ENCODE measurements at places on chromosomes 5 and 9.

DNA sequence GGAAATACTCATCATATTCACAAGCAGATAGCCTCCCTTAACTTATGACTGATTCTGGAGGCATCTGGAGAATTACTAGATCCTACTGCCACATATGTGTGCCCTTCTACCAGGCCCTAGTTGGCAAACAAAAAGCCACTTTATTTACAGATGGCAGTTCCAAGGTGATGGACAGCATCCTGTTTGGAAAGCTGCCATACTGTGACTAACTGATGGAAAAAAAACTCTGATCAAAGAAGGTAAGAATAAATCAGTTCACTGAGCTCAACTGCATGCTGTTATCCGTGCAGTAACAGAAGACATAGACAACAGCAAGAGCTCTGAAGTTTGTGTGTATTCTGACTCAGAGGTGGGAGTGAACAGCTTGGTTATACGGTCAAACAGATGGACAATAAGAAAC lies 279.8 kb upstream of the POU5F2 start:
- no peak for DNase-seq

GRCh38 chr5:78509145-78509865 lies 139.3 kb downstream of the LHFPL2 start:
- DNase-seq, result no peak

GRCh38 chr9:96344458-96345180 lies 38.9 kb downstream of the SLC35D2 start:
- no peak for DNase-seq

DNA sequence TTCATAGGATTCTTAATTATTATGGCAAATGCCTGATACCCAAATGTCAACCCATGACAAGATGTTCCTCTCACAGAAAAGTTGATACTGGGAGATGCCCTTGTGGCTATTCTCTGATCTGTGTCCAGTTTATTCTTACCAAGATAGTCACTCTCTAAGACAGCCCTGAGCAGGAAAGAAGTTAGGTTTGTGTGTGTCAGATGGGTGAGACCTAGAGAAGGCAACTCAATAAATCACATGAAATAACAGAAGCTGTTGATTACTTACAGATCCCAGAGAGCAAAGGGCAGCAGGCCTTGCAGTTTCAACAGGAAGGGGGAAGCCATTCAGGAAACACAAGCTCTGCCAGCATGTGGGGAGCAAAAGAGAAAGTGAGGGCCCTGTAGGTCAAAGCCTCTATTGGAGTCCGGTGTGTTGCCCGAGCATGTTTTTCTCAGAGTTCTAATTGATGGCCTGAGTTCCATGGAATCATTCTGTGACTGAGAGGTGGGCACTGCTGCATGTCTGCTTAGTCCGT lies 1193.7 kb upstream of the CDH18 start:
- DNase-seq, result no peak

GRCh38 chr9:128151309-128152132 lies 2.3 kb downstream of the LCN2 start:
- no peak for DNase-seq

- no peak for DNase-seq
These were observed 338.1 kb upstream of the MSX2 start for GRCh38 chr5:174386306-174386705.

DNA sequence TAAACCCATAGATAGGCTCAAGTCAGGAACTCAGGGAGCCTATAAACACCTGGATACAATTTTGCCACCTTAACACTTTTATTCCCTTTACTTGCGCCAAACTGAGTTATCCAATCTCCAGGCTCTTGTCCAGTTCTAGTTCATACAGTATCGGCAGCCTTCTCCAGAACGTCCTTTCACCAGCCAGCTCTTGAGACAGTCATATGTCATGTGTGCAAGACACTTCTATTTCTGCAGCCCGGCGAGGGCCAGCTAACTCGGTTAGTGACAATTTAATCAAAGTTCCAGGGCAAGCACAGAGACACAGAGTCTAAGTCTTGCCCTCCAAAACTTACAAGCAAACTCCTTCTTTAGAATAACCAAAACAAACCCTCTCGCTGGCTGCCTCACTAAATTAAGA lies 12.9 kb downstream of the ABCA1 start:
- no peak for DNase-seq

- DNase-seq, result no peak
These were observed 458.6 kb downstream of the ZSWIM6 start for GRCh38 chr5:61790678-61791077.

DNA sequence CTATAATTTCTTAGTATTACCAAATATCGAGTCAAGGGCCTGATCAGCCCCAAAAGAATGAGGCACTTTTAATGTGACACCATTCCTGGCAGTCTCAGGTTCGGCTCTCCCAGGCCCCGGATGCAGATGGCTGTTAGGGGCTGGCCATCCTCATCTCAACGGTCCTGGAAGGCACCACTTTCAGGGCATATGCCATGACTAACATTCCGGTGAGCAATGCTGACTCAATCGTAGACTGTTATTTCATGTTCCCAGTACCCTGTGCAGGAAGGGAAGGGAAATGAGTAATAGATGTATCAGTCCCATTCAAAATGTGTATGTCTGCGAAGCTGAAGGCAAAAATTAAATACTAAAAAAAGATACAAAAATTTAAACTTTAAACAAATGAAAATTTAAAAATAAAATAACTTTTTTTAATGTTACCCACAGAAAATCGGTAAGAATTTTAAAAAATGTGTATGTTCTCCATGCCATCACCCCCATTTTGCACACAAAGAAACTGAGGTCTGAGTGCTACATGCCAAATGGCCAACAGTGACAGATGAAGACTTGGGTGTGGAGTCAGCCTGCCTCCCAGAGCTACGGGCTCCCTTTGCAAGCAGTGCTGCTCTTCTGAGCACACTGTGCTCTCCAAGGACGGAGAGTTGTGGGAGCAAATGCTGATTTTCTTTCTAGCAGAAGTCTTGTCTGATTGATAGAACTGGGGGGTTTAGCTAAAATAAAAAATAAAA lies 79.0 kb downstream of the GLDC start:
- no peak for DNase-seq

DNA sequence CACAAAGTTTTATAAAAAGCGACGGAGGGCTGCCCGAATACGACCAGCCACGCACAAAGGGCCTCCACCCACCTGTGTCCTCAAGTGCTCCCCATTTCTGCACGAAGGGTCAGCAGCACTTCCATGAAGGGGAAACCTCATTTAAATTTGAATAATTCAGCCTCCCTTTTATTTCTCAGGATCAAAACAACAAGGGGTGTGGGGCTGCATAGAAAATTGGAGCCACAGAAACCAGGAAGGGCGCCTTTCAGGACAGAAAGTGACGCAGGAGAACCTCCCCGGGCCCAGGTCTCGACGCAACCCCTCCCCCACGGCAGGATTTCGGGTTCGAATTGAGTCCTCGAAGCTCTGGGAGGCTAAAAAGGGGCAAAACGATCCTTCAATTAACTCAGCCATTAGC lies 2.1 kb downstream of the NRARP start:
- DNase-seq, result no peak

DNA sequence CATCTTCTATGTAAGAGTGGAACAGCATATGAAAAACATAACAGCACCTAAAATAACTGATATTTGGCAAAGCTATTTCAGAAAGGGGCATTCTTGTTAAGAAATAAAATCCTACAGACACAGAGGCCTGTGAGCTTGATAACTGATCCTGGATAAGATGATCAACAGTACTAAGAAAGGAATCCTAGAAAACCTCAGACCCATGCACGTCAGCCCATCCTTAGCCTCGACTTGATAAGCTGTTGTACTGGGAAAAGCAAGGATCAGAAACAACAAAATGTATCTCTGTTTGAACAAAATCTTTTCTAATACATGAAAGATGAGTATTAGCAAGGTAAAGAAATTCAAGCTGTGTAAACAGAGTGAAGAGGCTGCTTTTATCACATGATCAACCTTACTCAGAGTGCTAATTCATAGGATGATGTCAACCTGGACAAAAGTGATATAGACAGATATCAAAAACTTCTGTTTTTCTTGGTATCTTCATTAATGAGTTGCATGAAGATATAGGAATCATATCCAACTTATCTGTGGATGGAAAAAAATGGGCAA lies 15.2 kb downstream of the LIFR start:
- no peak for DNase-seq

DNA sequence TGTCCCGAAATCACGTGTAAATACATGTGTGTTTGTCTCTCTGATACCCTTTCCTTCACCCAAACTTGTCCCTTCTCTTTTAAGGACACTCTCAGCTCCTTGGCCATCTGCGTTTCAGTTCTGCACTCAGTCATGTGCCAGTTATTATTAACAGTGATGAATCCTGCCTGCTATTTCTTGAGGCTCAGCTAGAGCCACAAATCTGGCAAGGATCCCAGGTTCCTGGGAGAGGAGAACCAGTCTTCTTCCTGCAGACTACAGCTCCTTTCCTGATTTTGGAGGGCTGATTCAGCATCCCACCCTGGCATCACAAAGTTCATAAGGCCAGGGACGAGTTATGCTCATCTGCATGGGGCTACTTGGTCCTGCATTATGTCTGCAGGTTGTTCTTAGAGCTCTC lies 5.6 kb downstream of the MAMDC2 start:
- no peak for DNase-seq

GRCh38 chr5:82806513-82806912 lies 270.7 kb downstream of the TMEM167A start:
- no peak for DNase-seq

- DNase-seq, result no peak
These were observed 132.8 kb upstream of the RAI14 start for GRCh38 chr5:34523387-34523726.

DNA sequence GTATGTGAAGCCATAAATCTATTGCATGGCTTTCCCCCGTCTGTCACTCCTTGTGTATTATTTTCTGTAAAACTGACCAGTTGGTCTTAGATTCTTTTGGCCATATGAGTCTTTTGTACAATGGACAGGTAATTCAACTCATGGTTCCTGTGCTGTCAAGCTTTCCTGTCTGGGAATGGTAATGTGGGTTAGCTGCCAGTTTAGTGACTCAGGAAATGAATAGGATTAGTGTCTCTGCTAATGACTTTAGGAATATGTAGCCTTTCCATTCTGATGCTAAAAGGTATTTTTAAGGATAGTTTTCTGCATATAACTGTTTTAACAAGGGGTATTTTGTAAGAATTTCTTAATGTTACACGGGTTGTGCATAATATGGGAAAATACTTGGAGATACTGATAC lies 182.7 kb downstream of the PBX3 start:
- no peak for DNase-seq

DNA sequence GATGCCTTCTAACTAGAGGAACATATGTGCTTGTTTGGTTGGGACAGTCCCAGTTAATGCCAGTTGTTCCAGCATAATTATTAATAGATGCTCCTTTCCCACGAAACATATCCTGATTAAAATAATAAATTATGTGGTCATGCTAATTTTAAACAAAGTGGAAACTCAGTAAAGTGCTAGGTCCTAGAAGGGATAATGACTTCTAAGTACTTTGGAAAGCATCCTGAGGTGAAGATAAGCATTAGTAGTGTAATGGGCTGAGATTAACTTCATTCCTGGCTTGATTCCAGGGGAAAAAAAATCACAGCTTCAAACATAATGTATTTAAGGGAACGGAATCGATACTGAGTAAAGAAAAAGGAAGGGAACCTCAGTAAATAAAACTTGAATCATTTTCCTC lies 213.7 kb upstream of the SNX2 start:
- no peak for DNase-seq

DNA sequence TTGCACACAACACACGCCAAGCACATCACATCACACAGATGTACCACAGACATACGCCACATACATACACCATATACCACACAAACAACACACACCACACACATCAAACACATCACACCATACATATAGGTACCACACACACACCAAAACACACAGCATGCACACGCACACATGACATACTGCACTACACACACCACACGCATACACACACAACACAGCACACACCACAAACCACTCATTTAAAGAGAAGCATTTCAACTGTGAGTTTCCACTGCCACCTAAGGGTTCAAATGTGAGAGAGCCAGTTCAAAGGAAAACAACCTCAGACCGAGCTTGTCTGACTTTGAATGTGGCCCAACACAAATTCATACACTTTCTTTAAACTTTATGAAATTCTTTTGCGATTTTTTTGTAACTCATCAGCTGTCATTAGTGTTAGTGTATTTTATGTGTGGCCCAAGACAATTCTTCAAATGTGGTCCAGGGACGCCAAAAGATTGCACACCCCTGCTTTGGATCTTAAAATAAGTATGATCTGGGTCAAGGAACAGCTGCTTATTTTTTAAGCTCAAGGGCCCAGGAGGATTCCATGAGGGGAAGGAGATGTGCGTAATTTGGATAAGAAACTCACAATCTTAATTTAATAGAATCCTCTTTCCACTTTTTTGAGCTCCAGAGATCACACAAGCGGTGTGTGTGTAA lies 494.6 kb downstream of the GADD45G start:
- DNase-seq, result no peak
